ENCODE measurements at places on chromosomes 3 and 15.

DNA sequence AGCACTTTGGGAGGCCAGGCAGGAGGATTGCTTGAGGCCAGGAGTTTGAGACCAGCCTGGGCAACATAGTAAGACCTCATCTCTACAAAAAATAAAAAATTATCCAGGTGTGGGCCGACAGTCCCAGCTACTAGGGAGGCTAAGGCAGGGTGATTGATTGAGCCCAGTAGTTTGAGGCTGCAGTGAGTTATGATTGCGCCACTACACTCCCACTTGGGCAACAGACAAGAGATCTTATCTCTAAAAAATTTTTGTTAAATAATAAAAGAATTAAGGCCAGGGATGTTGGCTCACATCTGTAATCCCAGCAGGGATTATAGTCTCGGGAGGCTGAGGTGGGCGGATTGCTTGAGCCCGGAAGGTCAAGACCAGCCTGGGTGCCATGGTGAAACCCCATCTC is 25.8 kb upstream of the NFKBIZ start:
- no peak for DNase-seq

- no peak for DNase-seq
These were observed 264.9 kb upstream of the TPM1 start for GRCh38 chr15:62777671-62778070.

DNA sequence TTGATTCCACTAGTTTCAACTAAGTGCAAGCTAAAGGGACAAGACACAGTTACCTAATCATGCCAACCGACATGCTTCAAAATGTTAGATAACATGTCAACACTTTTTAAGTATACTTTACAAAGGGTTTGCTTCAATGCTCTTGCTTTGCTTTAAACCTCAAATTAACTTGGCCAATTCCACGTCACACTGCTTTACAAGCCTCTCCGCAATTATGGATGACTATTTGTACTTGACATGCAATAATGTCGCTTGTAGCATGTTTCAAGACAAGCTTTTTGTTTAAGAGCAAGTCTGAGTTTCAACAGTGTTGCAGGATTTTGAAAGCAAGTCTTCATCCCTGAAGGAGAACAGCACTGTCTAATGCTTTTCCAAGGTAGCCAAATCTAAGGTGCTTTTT is 86.9 kb downstream of the CNTN3 start:
- no peak for DNase-seq

- no peak for DNase-seq
These were observed 151.2 kb downstream of the MYRIP start for GRCh38 chr3:39960515-39961191.

- DNase-seq: no peak
These were observed 6.9 kb downstream of the XXYLT1 start for GRCh38 chr3:195263925-195264600.

All from amygdala (tissue), 56 donors.